Effector memory CD4-positive, alpha-beta T cell (primary cell): ENCODE measurements at places on chromosomes 12 and 14.

GRCh38 chr12:103205906-103206305 is 248.4 kb downstream of the ASCL1 start:
- DNase-seq = no peak

DNA sequence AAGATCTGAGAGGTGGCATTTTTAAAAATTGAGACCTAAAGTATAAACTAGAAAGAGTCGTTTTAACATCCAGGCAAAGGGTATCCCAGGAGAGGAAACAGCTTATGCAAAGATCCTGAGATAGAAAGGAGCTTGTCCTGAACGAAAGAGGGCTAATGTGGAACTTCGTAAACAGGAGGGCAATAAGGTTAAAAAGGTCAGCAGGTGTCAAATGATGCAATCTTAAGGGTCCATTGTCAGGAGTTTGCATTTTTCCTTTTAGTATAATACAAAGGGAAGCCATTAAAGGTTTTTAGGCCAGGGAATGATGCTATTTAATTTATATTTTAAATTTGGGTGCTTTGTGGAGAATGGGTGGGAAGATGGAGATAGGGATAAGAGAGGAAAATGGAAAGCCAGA is 14.4 kb downstream of the FMNL3 start:
- no peak for DNase-seq

DNA sequence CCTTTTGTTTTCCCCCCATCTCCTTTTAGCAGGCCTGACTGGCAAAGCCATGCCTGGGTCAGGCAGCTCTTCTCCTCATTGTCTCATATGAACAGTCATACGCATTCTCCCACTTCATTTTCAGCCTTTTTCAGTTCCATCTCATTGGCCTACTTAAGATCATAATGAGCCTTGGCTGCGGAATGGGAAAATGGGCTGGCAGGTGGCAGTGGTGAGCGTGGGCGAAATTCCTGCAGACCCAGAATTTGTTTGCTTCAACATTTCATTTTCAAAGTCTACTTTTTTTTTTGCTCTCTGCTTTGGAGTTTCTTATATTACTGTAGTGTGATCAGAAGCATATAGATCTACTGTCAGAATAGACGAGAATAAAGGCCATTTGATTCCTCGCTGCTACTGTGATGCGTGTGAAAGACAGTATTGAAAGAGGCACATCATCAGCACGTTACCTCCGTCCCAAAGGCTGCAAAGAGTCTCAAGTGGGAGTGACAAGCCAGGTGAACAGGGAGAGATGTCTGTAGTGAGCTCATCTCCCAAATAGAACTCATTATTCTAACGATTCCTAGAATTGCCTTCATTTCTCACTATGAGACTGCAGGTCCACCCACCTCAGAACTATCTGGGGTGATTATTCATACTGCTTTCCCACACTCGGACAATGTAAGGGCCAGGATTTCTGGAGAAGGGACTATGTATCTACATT is 73.7 kb downstream of the TBK1 start:
- DNase-seq = no peak

DNA sequence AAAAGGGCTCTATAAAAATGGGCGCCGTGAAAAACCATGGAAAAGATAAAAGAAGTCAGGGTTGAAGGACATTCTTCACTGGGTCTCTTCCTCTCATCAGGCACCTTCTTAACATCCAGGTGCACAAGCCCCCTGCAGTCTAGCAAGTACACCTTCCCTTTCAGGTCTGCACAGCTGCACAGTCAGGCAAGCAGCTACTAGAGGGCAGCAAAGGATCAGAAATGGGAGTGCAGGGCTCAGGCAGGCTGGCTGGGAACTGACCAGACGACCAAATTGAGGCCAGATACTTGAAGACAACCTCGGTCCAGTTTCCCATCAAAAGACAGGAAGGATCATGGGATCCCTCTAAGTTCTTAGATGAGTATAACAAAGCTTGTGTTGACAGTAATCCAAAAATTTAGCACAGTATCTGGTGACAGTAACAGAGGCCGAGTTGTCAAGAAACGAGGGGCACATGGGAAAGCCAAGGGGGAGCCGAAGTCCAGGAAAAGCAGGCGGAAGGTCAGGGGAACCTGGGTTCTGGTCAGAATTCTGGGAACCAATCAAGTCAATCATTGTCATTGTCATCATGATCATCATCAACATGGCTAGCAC is 10.1 kb upstream of the GRIP1 start:
- DNase-seq = no peak

DNA sequence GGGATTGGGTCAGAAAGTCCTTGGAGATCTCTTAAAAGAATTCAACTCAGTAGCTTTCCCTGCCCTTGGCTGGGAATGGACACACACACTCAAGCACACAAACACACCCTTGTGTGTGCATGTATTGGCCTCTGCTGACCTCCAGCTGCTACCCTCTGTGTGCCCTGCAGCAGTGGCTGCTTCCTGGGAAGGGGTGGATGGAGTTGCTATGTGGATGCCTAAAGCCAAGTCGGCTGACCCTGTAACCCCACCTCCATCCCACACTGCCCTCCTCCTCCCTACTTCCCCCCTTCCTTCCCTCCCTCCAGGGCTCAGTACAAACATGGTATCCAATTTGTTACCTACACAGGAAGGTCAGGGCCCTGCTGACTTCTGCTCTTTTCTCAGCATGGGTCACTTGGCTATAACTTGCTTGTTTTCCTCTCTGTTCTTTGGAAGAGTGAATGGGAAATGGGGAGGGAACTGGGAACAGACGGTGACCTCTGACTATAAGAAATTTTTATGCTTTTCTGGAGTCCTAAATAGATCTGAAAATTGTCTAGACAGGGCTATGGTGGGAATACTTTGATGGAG is 351.6 kb upstream of the TBX3 start:
- no peak for DNase-seq

DNA sequence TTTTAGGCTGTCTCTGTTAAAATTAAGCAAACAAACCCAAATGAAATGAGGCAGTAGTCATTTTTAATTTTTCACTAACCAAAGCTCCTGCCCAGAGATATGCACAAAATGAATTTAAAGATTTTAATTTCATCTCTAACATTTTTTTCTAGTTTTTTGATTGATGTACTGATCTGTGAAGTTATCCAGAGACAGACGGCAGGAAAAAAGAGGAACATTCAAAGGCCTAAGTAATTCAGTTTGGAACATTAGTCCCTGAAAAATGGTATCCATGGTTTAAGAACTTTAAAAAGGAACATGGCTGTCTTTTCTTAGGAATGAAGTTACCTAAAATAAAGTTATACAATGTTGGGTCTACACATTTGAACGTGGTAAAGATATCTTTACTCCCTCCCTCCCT is 498.8 kb upstream of the LMO3 start:
- DNase-seq = no peak

DNA sequence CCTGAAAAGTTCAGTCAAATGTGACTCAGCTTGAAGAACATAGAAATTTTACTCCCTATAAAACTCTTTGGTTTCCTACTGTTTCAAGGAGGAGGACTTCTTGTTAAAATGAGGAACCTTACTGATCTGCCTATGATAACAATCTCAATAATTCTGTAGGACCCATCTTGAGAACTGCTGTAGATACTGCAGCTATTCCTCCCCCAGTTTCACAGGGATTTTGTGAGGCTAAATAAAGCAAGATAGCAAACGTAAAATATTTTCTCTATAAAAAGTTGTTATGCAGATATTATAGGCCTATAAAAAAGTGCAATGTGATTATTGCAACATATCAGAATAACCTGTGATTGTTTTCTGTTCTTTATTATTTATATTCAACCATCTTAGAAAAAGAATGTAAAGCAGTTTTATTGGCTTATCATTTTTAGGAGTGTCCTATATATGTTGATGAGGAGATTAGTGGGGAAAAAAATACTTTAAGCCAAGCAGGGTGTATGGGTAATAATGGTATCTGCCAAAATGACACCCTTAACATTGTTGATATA is 12.1 kb downstream of the CLEC14A start:
- DNase-seq = no peak

GRCh38 chr12:58487678-58488161 is 432.6 kb downstream of the LRIG3 start:
- no peak for DNase-seq

DNA sequence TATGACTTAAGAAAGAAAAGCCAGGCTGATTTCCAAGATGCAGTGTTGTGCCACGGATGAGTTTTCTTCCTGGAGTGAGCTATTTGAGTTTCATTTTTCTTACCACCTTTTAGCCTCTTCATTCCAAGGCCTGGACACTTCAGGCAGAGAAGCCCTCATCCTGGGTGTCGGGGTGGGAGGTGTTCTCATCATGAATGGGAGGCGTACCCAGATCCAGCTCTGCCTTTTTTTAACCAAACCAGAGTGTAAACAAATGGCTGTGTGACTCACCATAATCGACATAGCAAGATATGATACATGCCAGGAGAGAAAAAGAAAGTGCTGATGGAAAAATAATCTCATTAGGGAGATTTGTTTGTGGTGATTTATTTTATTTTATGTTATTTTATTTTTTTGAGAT is 79.9 kb downstream of the ARF6 start:
- DNase-seq = peak; percentile 13

DNA sequence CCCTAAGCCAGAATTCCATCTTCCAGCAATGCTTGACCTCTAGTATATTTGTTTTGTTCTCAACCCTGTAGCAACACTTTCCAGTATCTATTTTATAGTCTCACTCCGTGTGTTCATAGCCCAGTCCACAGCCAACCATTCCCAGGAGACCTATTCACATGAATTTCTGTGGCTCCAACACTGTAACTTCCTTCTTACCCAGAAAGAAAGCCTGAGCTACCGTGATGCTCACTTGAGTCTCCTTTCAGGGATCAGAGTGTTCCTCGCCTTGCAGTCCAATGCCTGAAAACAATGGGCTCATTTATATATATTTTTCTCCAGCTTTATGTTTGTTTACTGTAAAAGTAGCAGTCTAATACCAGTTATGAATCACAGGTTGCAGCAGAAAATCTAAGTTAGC is 645.0 kb upstream of the NOVA1 start:
- DNase-seq = no peak
